Fibroblast of skin of abdomen (primary cell): ENCODE measurements at places on chromosomes 6 and 20.

GRCh38 chr6:58198301-58198700, 880.9 kb downstream of the PRIM2 start:
- peak; percentile 39 for DNase-seq

- DNase-seq = peak; percentile 90
Measured at GRCh38 chr20:14879020-14879697, 541.7 kb upstream of the FLRT3 start.

GRCh38 chr6:10393544-10394225, 21.2 kb downstream of the TFAP2A start:
- DNase-seq = no peak

DNA sequence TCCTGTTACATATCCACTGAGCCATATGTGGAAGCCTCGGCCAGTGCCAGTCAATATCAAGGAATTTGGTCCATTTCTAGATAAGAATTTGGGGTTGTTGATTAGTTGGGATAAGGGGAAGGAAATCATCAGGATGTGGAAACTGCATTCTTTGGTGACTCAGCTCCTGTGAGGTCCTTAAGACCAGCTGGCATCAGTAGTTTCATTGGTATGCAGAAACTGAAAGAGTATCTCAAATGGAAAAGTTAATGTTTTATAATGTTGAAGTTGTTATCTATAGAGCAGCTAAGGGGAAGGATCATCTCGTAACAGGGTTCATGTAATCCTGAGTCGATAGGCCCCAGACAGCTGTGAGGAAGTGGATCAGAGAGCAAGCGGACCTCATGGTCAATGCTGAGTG, 87.9 kb upstream of the PRND start:
- DNase-seq = peak; percentile 85

DNA sequence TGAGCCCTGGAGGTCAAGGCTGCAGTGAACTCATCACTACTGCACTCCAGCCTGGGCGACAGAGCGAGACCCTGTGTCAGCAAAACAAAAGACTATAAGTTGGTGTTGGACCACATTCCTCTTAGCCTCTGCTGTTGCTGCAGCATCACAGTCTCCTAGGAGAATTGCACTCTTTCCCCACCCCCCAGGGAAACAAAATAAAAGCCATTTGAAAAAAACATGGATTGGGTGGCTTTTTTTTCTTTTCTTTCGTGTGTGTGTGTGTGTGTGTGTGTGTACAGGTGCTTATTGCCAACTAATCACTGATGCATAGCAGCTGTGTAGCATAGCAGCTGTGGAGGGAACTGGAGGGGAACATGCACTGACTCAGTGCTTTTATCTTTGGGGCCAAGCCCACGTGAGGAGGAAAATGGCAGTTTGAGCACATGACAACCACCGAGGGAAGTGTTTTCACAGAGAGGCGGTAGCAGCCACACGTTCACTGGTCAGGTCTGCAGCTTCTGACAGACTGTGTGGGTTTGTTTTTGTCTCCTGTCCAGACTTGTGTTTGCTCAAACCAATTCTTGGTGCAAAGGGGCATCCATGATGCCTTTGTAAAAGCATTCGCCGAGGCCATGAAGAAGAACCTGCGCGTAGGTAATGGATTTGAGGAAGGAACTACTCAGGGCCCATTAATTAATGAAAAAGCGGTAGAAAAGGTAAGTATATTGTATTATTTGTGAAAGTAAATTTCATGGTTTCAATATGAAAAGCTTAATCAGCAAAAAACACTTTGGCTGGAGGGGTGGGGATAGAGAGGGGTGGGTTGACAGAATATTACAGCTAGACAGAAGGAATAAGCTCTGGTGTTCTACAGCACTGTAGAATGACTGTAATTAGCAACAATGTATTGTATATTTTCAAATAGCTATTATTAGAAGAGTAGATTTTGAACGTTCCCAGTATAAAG, 27.7 kb downstream of the ALDH5A1 start:
- DNase-seq = no peak

- no peak for DNase-seq
Measured at GRCh38 chr6:107102414-107102805, 12.9 kb downstream of the BEND3 start.

GRCh38 chr6:156045401-156046267, 590.0 kb upstream of the NOX3 start:
- DNase-seq = no peak

DNA sequence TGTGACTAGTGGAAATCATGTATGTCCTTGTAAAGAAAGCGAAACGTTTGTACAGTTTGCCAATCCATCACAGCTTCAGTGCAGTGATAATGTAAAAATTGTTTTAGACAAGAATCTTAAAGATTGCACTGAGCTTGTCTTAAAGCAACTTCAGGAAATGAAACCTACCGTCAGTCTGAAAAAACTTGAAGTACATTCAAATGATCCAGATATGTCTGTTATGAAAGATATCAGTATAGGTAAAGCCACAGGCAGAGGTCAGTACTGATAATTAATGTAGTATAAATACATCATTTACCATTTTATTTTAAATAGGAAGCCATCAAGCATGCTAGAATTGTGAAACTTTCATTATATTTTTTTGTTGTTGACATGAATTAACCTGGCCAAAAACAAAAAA, 60.9 kb upstream of the SMIM8 start:
- DNase-seq = no peak

- DNase-seq = peak; percentile 52
Measured at GRCh38 chr6:158793432-158793831, 25.7 kb downstream of the EZR start.

DNA sequence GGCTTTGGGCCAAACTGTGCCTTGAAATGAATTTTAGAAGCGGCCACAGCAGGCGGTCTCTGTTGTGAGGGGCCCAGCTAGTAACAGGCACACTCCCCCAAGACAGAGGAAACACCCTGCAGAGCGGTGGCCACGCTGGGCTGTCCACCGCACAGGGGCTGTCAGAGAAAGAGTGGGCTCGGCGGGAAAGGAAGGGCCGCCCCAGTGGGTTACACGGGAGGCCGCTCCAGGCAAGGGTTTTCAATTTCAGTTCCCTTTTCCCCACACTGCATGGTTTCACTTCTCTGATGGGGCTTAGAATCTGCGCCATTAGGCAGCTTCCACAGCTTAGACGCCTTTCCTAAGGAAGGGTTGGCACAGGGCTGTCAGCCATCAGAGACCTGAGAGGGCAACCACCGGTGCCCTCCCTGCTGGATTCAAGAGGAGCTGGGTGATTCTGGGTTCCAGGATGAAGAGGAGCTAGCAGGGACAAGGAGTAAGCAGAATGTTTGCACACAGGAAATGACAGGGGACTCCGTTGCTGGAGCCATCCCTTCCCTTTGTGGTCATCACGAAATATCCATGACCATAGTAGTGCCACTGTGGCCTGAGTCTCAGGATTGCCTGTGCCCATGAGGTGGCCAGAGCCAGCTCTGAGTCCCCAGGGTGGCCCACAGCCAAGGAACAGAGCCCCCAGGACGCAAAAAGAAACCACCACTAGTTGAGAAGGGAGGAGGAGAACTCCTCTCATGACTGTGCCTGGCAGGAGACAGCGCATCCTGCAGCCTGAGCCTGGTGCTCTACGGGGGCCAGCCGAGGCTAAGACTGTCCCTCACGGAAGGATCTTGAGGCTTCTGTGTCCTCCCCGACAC, 282.7 kb downstream of the NRN1 start:
- no peak for DNase-seq

- no peak for DNase-seq
Measured at GRCh38 chr20:52438326-52438963, 246.9 kb upstream of the ZFP64 start.

DNA sequence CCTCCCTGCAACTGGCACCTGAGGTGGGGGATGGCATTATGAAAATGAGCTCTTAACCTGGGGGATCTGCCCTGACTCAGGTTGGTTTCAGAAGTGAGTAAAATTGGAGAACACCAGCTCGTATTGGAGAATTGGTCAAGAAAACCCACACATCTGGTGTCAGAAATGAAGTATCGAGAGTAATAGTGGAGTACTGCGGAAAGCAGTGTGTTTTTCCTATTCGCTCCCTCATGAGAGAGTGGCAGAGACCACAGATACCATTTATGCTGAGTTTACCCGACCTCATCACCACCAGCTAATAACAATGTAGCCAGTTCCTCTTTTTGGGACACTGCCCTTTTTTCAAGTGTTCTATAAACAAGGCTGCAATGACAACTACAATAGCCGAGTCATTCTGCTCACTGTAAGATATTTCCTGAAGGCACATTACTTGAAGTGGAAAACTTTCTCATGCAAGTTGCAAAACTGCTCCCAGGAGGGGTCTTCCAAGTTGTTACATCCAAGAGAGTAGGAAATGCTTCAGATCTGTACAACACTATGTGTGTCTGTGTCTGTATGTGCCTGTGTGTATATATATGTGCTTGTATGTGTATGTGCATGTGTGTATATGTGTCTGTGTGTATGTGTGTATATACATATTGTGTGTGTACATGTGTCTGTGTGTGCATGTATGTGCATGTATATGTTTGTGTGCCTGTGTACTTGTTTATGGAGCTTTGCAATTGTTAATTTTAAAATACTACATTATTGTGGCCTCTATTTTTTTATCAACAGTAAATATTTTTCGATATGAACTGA, 106.0 kb upstream of the CST7 start:
- no peak for DNase-seq

- DNase-seq = no peak
Measured at GRCh38 chr6:93183531-93183972, 235.8 kb downstream of the EPHA7 start.

- DNase-seq = peak; percentile 48
Measured at GRCh38 chr6:96899019-96899418, 1.3 kb upstream of the NDUFAF4 start.

GRCh38 chr20:7806831-7807230, 133.4 kb downstream of the HAO1 start:
- DNase-seq = no peak

DNA sequence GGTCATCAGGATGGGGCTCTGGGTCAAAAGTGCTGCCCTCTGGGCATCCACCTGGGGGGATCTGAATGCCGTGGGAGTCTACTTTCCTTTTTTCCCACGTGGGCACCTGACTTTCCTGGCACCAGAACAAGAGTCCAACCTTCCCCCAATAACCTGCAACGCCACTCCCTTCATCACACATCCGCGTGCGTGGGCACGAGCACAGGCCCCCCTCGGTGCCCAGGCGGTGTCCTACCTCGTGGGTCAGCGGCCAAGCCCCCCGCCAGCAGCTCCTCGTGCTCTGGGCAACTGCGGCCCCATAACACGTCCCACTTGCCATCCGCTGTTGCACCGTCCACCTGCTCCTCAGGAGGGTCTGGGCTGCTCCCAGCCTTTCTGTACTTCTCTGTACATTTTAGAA, 87.0 kb downstream of the YTHDF1 start:
- no peak for DNase-seq

- DNase-seq = no peak
Measured at GRCh38 chr20:53495398-53496092, 98.1 kb downstream of the ZNF217 start.

DNA sequence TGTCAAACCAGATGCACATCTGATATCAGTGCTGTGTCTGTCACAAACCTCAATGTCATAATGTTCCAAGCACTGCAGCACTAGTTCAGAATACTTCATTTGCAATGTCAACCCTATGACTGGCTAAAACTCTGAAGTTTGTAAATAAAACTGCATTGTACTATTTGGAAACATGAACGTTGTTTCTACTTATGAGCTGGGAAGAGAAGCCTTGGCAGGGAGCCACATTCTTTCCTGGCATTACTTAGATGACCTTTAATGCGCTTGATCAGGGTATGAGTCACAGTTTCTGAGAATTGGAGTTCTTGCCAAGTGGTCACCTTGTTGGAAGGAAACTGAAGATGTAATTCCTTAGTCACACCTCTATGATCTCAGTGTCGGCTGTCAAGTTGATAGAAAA, 664.8 kb upstream of the MMS22L start:
- peak; percentile 65 for DNase-seq

DNA sequence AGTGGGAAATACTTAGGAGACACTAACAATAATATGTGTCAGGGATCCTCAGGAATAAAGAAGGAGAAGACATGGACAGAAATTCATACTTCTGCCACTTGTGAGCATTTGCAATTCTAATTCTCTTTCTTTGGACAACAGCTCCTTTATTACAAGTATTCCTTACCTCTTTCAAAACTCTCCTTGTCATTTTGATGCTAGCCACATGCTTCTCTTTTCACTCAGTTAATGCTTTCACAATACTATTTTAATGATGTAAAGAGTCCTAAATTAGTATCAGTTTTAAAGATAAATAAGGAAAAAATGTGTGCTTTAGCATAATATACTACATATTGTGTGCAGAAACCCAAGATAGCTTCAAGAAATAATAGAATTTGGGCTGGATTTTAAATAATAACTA, 62.5 kb downstream of the AHI1 start:
- DNase-seq = no peak

GRCh38 chr6:20868397-20869096, 334.3 kb downstream of the CDKAL1 start:
- DNase-seq = no peak

DNA sequence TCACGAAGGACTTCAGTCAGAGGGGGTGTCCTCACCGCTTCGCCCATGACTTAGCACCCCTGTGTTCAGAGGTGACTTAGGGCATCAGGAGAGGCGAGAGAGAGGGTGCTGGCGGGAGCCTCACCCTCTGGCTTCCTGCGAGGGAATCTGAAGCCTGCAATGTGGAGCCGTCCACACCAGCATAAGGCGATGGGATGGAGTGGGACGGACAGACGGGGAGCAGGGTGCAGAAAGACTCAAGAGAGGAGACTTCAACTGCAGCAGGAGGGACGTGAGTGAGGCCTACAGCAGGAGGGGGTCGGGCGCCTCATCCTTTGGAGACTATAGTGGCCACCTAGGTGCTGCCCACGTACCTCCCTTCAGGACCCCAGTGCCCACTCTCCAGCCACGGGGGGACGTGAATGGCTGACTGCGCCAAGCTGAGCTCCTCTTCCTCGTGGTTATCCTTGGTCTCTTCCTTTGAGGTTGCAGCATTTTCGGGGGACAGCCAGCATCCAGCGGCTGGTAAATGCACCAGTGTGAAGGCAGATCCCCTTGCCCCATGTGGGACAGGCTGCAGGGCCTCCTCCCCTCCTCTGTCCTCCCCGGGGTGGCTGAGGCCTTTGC, 26.9 kb upstream of the MLN start:
- DNase-seq = no peak

DNA sequence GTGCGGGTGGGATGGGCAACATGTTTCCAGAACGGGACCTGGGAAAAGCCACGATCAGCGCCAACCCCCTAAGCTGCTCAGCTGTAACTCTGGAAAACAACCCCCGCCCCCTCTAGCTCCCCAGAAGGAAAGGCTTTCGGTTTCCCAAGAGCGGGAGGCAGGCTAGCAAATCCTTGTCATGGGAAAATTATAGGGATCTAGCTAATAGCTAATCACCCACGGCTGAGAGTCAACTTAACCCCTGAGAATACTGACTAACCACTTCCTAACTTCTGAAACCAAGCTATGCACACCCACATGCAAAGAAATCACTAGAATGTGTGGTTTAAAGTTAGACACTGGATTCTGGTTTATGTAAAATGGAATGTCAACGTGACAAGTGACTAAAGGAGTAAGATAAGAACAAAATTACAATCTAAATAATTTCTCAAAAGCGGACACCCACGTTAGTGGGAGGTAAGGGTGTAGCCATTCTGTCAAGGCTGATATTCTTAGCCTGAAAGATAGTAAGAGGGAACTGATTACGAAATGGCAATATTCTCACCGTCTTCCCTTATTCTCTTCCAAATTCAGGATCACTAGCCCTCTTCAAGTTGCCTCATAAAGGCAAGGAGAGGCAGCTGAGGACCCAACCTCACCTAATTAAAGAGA, 20.1 kb downstream of the JAG1 start:
- peak; percentile 88 for DNase-seq
